Hippocampal formation (tissue), 2 donors: ENCODE measurements at places on chromosomes 11 and 22.

DNA sequence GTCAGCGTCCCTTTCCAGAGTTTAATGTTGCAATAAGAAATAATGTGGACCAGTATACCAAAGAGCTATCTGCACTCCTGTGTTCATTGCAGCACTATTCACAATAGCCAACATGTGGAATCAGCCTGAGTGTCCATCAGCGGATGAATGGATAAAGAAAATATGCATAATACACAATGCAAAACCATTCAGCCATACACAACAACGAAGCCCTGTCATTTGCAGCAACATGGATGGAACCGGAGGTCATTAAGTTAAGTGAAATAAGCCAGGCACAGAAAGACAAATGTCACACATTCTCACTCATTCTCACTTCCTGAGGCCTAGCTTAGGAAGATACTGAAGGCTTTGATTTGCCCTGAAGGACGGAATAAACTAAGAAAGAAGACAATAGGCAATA is 22.1 kb downstream of the SLC5A4 start:
- DNase-seq = no peak

DNA sequence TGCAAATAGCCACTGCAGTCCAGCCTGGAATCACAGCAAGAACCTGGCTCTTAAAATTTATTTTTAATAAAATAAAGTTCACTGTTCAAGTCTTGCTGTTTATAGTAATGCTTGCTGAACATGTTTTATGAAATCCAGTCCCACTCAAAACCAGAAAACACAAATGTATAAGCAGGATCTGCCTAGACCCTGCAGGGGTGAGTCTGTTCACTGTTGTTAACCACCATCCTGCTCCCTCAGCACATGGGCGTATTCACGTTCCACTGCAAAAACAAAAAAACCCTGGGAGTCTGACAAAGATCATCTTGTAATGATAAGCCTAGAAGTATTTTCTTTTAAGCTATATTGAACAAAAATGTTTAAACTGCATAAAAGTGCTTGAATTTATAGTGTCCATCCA is 45.0 kb upstream of the CTTN start:
- no peak for DNase-seq

DNA sequence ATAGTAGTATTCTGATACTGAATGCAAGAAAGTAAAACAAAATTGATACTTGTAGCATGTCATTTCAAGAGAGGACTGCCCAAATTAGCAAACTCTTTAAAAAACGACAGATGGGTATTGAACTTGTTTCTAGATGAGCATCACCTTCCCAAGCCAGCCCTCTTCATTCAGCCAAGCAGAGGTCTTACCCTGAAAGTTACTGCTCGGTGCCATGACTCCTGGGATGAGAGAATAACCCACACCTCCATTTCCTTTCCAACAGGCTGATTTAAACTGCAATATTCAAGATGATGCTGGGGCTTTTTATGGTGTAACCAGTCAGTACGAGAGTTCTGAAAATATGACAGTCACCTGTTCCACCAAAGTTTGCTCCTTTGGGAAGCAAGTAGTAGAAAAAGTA is 84.5 kb upstream of the RASSF10 start:
- no peak for DNase-seq

- no peak for DNase-seq
Measured at GRCh38 chr11:71994786-71995185, 3.9 kb upstream of the IL18BP start.

DNA sequence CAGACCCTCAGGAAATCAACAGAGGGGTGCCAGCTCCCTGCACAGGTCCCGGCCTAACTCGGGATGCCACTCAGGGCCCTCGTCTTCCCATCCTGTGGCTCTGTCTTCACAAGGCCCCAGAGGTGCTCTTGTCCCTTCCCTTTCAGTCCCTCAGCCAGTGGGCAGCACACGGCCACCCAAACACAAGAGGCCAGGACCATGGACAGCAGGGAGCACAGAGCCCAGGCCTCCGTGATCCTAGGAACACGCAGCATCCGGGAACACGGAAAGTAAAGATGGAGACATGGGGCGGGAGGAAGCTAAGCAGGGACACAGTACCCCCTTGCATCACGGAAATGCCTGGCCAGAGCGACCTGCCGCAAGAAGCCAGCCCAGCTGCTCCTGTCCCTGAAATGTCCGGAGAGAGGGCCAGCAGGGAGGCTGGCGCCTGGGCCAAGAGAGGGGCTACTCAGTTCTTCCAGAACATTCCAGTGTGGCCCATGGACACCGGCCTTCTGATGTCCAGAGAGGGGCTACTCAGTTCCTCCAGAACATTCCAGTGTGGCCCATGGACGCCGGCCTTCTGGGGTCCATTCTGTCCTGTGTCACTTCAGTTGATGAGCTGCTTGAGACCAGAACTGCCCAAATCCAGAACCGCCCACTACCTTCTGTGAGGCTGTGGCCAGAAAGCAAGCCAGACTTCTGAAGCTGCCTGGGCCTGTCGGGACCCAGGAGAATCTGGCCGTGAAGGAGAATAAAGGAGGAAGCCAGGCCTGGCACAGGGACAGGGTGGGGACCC is 274.0 kb downstream of the BRD1 start:
- no peak for DNase-seq

GRCh38 chr22:49583886-49584505 is 243.7 kb downstream of the BRD1 start:
- no peak for DNase-seq

GRCh38 chr11:63445720-63446119 is 45.2 kb downstream of the PLAAT5 start:
- DNase-seq = no peak

- no peak for DNase-seq
Measured at GRCh38 chr11:132782102-132782501, 750.2 kb downstream of the OPCML start.

- peak; percentile 34 for DNase-seq
Measured at GRCh38 chr11:86360775-86361395, 13.8 kb upstream of the CCDC81 start.

DNA sequence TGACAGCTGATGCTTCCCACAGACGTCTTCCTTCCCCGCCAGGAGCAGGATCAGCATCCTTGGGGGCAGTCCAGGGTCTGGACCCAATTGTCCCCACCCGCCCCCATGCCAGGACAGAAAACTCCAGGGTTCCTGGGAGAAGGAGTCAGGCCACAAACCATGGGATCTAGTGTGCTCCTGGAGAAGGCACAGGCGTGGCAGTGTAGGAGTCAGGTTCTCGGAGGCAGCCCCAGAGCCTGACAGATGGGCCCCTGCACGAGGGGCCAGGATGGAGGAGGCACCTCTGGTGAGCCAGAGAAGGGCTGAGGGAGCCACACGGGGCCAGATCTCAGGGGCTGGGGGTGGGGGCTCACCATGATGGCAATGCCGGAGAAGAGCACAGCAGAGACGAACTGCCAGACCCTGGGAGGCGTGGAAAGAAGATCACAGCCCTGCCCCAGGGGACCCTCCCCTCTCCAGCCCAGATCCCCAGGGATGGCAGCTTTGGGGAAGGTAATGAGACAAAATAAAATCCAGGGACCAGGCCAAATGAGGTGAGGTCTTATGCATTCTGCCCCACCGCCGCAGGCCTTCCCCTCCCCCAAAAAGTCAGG is 13.6 kb downstream of the TP53I11 start:
- DNase-seq = no peak
